Stimulated activated CD8-positive, alpha-beta memory T cell treated with anti-CD3 and anti-CD28 coated beads, Interleukin-15, amount 100 ng/mL, for 48 hours (primary cell): ENCODE measurements at places on chromosomes 13 and 19.

- no peak for DNase-seq
Measured at GRCh38 chr13:98398581-98398980, 178.3 kb downstream of the STK24 start.

GRCh38 chr19:40387155-40387554 lies 2.8 kb downstream of the HIPK4 start:
- DNase-seq = no peak

- DNase-seq = no peak
Measured at GRCh38 chr13:27274631-27275030, 4.0 kb downstream of the RASL11A start.

- no peak for DNase-seq
Measured at GRCh38 chr13:68128297-68128915, 898.3 kb upstream of the PCDH9 start.

DNA sequence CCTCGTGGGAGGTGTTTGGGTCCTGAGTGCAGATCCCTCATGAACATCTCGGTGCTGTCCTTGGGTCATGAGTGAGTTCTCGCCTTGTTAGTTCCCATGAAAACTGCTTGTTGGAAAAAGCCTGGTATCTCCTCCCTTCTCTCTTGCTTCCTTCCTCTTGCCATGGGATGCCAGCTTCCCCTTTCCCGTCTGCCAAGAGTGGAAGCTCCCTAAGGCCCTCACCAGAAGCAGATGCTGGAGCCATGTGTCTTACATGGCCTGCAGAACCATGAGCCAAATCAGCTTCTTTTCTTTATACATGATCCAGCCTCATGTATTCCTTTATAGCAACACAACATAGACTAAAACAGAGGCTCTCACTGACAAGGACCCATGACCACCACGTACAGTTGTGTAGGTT lies 8.2 kb downstream of the ADGRE2 start:
- DNase-seq = no peak

DNA sequence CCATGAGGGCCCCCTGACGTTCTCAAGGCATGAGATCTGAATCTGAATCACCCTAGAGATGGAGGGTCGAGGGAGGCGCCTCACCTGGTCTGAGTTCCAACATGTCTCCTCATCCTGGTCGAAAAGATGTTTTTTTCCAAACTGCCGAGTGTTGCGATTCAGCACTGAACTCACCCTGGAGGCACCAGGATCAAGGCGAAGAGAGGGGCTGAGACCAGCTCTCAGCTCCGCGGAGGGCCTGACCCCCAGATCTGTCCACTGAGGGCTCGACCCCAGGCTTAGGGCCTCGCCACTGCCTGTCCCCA lies 555 bp downstream of the NR2C2AP start:
- DNase-seq = no peak

DNA sequence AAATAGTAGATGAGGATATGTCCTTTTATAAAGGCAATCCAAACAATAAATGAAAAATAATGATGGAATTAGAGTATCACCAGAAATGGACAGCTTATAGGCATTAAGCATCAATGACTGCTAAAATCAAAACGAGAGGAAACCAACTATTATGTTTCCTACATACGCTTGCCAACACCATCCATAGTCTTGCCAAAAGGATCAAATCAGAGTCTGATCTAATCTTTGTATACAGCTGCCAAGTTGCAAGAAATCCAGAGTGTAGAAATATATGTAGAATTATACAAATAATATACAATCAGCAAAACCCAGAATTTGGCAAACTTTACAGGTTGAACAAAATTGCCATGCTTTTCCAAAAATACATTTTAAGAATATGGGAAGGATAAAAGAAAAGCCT lies 1661.6 kb downstream of the SLITRK1 start:
- DNase-seq = no peak

DNA sequence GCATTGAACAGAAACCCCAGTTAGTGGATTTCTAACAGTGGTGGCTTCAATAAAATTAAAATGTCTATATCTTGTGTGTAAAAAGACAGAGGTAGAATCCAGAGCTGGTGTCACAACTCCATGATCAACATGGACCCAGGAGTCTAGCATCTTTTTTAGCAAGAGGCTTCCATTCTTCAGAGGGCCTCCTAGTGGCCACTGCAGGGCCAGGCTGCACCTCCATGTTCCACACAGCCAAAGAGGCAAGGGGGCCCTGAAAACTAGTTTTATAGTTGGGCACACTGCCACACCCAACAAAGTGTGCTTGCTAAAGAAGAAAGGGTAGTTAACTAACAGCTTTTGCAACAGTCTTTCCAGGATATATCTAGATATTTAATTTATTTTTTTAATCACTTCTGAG lies 12.9 kb downstream of the N4BP2L1 start:
- DNase-seq = no peak

DNA sequence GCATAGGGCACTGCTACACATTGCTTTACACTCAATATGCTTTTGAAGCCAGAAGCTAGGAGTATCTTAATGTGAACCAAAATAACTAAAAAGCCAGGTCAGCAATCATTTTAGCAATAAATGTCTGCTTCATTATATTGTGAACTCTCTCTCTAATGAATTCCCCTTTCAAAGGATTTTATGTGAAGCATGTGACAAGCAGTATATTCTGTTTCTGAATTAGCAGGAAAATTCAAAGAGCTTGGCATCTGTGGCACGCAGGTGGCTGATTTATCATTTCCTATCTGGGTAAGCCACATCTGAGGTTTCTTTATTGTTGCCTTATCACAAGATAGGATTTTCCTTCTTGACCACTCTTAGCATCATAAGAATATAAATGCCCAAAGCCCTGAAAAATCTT lies 56.8 kb upstream of the KLF12 start:
- no peak for DNase-seq

DNA sequence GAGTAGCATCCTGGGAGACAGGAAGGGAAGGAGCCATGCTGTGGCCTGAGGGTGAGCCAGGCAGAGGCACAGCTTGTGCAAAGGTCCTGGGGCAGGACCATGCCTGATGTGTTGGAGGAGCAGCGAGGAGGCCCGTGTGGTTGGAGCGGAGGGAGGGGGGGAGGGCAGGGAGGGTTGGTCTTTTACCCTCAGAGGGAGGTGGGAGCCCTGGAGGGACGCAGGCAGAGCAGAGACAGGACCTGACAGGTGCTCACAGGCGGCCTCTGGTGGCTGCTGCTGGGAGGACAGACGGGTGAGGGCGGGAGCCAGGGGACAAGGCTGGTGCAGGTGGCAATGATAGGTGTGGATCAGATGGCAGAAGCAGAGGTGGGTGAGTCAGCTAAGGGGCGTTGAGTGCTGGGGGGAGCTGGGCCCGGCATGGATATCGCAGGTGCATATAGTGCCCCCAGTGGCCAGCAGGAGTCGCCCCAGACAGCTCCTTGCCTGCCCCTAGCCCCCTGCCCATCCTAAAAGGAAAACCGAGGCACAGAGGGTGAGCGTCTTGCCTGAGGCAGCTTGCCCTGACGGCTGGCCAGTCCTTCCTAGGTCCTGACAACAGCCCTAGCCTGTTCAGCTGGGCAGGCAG lies 9.8 kb upstream of the GNA15 start:
- DNase-seq = peak; percentile 57

DNA sequence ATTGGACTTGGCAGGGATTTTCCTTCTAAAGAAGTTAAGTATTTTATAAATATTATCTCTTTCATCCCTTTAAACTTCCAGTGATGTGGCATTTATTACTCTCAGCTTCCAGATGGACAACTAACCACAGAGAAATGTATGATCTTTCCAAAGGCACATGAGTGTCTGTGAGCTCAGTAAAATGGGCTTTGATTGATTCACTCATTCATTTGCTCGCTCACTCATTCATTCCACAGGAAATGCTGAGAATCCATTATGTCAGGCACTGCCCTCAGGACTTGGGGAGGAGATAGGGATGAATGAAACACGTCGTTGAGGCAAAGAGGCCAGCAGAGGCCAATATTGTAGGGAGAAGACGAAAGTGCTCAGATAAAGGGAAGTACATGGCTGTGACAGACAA lies 359.3 kb downstream of the EFNB2 start:
- no peak for DNase-seq

- DNase-seq = no peak
Measured at GRCh38 chr13:103289681-103290080, 223.5 kb upstream of the SLC10A2 start.
